ENCODE measurements at places on chromosomes 6 and 20. TPM values are rescaled to one million over a fixed set of nuclear protein-coding genes. Genes with fewer than 3 reads are reported as not detected.

The JPH2 gene
- total RNA-seq: 106 TPM

The COL9A3 gene
- 5.7 TPM for total RNA-seq

The OR2J3 gene
- not detected for total RNA-seq

The SPTLC3 gene
- total RNA-seq: 16.9 TPM

The C6orf52 gene
- 0.63 TPM for total RNA-seq

Measured in right cardiac atrium (tissue), 5 donors.